ENCODE measurements at places on chromosomes 1 and 21. TPM values are rescaled to one million over a fixed set of nuclear protein-coding genes. Genes with fewer than 3 reads are reported as not detected.
A peak's percentile ranks its signal among the peaks of the same experiment; 100 is the strongest.

DNA sequence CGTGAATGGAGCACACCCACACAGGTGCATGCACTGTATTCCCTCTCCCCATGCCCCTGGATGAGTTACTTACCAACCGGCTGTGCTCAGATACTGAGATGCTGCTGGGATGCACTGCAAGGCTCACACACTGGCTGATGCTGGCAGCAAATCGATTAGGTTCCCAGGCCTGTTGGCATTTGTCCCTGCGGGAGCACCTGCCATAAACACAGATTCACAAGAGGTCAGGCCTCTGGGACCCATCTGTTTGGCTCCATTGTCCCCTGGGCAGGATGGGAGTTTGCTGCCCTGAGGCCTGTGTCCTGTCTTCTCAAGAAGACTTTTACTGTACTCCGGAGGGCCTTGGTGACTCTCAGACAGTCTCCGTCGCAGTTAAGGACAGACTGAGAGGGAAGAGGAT, 145.4 kb downstream of the PLXNA2 start:
- H3K4me3 ChIP-seq = no peak overlapping the region
- H3K27me3 ChIP-seq = peaks cover 2% of the 10 kb centered on the region
- no peak overlapping the region for H3K27ac ChIP-seq
- H3K4me1 ChIP-seq = no peaks in the 10 kb centered on the region

GRCh38 chr1:88088481-88088880, 595.6 kb upstream of the PKN2 start:
- H3K36me3 ChIP-seq = no peaks in the 10 kb centered on the region
- H3K4me1 ChIP-seq = no peaks in the 10 kb centered on the region
- H3K27ac ChIP-seq = no peak overlapping the region
- no peak overlapping the region for H3K4me3 ChIP-seq

NPR1 gene
- 0.11 TPM for total RNA-seq

DNA sequence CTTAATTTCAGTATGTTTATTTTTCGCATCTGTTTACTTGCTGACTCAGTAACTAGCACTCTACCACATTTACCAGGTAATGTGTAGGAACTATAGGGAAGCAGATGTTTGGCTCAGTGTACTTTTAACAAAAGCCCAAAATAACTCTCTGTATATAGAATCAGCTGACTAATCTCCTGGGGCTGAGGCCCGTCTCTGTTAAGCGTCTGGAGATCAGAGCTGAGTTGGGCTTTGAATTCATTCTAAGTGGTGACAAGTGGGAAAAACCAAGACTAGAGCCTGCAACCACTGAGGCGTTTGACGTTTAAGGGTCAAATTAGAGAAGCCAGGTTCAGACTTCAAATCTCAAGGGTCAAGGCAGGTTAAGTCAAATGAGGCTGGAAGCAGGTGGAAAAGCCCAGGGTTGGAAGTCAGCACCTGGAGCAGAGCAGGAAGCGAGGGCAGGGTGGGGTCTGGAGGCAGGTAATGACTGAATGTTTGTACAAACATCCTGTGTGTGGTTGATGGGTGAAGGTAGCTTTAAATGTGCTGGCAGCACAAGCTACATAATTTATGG, 56.8 kb upstream of the LYST start:
- no peak overlapping the region for H3K4me3 ChIP-seq
- H3K4me1 ChIP-seq = peaks cover 40% of the 10 kb centered on the region
- no peaks in the 10 kb centered on the region for H3K36me3 ChIP-seq
- peak overlapping the region; percentile 2 for H3K27ac ChIP-seq
- H3K27me3 ChIP-seq = no peaks in the 10 kb centered on the region

CNR2 gene
- total RNA-seq = not detected

- H3K27ac ChIP-seq = no peak within 1 kb of the TSS
- DNase-seq = peak; percentile 84
- peak within 1 kb of the TSS; percentile 39 for H3K4me3 ChIP-seq
- H3K4me1 ChIP-seq = peaks cover 11% of the 10 kb centered on the region
These were observed at the start of gene SPSB1 for GRCh38 chr1:9292361-9293240. Gene SPSB1, plus strand, starts transcription at chr1:9292894. Its CDS starts 62,998 bp downstream, at chr1:9355892.

DNA sequence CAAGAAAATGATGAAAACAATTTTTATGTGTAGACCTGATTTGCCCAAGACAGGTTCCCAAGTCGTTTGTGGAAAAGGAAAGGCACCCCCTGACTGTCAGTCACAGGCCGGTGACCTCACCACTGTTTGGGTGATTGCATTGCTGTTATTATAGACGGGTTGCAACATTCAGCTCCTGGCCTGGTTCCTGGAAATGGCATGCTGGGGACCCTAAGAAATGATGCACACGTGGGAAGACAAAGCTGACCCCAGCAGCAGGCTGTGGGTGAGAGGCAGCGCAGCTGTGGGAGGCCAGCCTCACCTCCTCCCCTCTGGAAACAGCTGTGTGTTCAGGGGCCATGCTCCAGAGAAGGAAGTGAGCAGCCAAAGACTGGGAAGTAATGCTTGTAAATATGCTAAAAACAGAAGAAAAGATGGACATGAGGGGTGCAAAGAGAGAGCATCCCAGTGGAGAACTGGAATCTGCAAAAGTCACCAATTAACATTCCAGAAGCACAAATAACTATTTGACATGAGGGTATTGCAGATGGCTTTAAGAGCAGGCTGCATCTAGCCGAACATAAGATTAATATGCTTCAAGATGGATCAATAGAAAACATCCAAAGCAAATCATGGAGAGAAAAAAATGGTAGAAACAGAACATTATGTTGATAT, 23.4 kb upstream of the ABCG1 start:
- no peak for DNase-seq
- H3K4me1 ChIP-seq = peaks cover 61% of the 10 kb centered on the region
- no peak overlapping the region for H3K4me3 ChIP-seq
- H3K27ac ChIP-seq = no peak overlapping the region

TIAM1 gene
- 72.6 TPM for total RNA-seq

GRCh38 chr1:94544706-94545490, 3.3 kb upstream of the F3 start:
- H3K27ac ChIP-seq = no peak overlapping the region
- H3K36me3 ChIP-seq = no peaks in the 10 kb centered on the region
- no peak overlapping the region for H3K4me3 ChIP-seq

- H3K4me3 ChIP-seq = no peak overlapping the region
- peaks cover 4% of the 10 kb centered on the region for H3K27me3 ChIP-seq
- H3K36me3 ChIP-seq = no peaks in the 10 kb centered on the region
- DNase-seq = no peak
- no peaks in the 10 kb centered on the region for H3K4me1 ChIP-seq
These were observed 120.2 kb downstream of the GREM2 start for GRCh38 chr1:240491796-240492195.

CITED4 gene
- total RNA-seq = 3.0 TPM

DNA sequence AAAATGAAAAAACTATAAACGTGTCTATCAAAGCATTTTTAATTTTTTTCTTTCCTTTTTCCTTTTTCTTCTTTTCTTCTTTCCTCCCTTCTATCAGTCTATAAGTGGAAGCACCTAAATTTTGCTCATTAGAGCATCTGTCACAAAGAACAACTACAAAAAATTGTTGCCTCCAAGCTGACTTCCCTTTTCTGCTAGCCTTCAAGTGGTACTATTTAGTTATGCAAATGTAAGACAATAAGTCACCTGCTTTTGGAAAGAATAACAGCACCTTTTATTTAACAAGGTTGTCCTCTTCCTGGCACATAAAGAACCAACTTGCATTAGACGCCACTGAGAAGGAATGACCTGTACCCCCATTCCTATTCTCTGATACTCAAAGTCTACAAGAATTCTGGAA, 45.0 kb upstream of the C1orf53 start:
- H3K4me1 ChIP-seq = no peaks in the 10 kb centered on the region
- H3K36me3 ChIP-seq = no peaks in the 10 kb centered on the region
- H3K4me3 ChIP-seq = no peak overlapping the region
- no peak overlapping the region for H3K27ac ChIP-seq
- no peak for DNase-seq

- H3K4me1 ChIP-seq = no peaks in the 10 kb centered on the region
- H3K27me3 ChIP-seq = no peaks in the 10 kb centered on the region
These were observed 8.8 kb downstream of the FAM151A start for GRCh38 chr1:54614563-54614962.

- no peaks in the 10 kb centered on the region for H3K27me3 ChIP-seq
- no peak overlapping the region for H3K27ac ChIP-seq
- H3K36me3 ChIP-seq = no peaks in the 10 kb centered on the region
- no peaks in the 10 kb centered on the region for H3K4me1 ChIP-seq
- no peak overlapping the region for H3K4me3 ChIP-seq
- DNase-seq = peak; percentile 8
These were observed 3.8 kb downstream of the DNASE2B start for GRCh38 chr1:84402060-84402459.

- peaks cover 24% of the 10 kb centered on the region for H3K36me3 ChIP-seq
- no peaks in the 10 kb centered on the region for H3K27me3 ChIP-seq
- H3K27ac ChIP-seq = no peak overlapping the region
These were observed 730 bp downstream of the ZCCHC17 start for GRCh38 chr1:31297277-31298247.

DNA sequence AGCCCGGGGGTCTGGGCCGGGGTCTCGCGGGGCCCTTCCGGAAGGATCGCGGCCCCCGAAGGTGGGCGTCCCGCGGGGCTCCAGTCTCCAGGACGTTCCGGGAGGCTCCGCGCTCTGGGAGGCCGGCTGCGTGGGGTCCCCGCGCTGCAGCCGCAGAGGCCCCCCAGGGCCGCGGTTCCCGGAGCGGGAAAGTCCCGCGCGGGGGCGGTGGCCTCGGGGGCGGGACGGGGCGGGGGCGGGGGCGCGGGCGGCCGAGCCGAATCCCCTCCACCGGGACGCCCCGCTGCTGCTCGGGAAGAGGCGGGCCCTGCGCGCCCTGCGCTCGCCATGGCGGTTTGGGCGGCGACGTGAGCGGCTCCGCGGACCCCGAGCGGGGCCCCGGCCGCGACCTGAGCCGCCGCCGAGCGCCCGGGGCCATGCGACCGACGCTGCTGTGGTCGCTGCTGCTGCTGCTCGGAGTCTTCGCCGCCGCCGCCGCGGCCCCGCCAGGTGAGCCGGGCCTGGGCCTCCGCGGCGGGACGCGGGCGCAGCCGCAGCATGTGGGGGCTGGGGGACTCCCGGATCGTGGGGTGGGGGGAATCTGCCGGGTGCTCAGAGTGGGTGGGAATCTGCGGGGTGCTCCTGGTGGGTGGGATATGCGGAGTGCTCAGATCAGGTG, at the start of gene IFNGR2:
IFNGR2 (plus strand) TSS at position 286 of the 658 bp plus-strand sequence; CDS start at position 417, 131 bp downstream.
- H3K36me3 ChIP-seq = peaks cover 8% of the 10 kb centered on the region
- peak; percentile 56 for DNase-seq
- H3K27ac ChIP-seq = peak within 1 kb of the TSS; percentile 89
- peaks cover 36% of the 10 kb centered on the region for H3K4me1 ChIP-seq
- peaks cover 7% of the 10 kb centered on the region for H3K27me3 ChIP-seq
- H3K4me3 ChIP-seq = peak within 1 kb of the TSS; percentile 86

TDRD10 gene
- not detected for total RNA-seq

- H3K27ac ChIP-seq = no peak overlapping the region
- peaks cover 5% of the 10 kb centered on the region for H3K4me1 ChIP-seq
- no peaks in the 10 kb centered on the region for H3K36me3 ChIP-seq
- H3K4me3 ChIP-seq = no peak overlapping the region
- H3K27me3 ChIP-seq = no peaks in the 10 kb centered on the region
- DNase-seq = no peak
These were observed 9.1 kb upstream of the GNB1 start for GRCh38 chr1:1899967-1900327.

DNA sequence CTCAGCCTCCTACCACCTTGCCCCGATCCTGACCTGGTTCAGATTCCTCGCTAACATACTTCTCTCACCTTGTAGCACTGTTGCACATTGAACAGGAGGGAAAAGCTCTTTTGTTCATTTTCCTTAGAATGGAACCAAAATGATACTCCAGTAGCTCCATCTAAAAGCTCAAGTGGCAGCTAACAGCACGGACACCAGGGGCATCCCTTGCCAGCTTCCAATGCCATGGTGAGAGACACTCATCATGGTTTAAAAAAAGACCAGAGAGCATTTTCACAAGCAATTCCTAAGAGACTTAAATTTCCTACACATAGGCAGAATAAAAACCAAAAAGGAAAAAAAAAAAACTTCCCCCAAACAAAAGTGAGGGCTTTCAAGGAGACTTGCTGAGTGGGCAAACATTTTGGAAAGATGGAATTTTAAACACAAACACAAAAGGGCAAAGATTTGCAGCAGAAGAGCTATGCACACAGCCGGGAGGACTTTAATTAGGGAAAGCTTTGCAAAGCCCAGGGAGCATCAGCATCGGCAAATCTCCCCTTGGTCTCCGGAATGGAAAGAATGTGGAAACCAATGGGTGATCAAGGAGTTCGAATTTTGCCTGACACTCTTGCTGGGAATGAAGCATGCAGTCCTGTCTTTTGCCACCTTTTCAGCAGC, 84.3 kb downstream of the CAPZB start:
- peak overlapping the region; percentile 62 for H3K27ac ChIP-seq
- DNase-seq = no peak
- H3K4me1 ChIP-seq = peaks cover 71% of the 10 kb centered on the region
- no peak overlapping the region for H3K4me3 ChIP-seq
